ENCODE measurements at places on chromosomes 7 and 10.

GRCh38 chr10:125868372-125868975, 12.6 kb downstream of the DHX32 start:
- no peak overlapping the region for H3K27ac ChIP-seq
- H3K27me3 ChIP-seq, result no peaks in the 10 kb centered on the region

DNA sequence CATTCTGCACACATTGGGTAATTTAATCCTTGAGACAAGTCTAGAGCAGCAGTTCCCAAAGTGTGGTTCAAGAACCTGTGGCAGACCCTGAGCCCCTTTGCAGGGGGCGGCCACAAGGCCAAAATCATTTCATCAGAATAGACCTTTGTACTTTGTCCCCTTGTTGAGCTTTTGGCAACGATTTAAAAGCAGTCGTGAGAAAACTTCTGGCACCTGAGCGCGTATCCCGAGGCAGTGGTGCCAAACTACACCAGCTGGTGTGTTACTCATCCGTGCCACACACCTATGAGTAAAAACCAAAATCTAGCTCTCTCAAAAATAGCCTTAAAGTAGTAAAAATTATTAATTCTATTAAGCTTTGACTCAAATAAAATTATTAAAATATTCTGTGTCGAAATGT, 306.8 kb downstream of the SDK1 start:
- H3K4me1 ChIP-seq, result no peaks in the 10 kb centered on the region
- no peaks in the 10 kb centered on the region for H3K36me3 ChIP-seq
- no peak overlapping the region for H3K27ac ChIP-seq
- no peak overlapping the region for H3K4me3 ChIP-seq
- no peak for DNase-seq
- H3K27me3 ChIP-seq, result no peaks in the 10 kb centered on the region

DNA sequence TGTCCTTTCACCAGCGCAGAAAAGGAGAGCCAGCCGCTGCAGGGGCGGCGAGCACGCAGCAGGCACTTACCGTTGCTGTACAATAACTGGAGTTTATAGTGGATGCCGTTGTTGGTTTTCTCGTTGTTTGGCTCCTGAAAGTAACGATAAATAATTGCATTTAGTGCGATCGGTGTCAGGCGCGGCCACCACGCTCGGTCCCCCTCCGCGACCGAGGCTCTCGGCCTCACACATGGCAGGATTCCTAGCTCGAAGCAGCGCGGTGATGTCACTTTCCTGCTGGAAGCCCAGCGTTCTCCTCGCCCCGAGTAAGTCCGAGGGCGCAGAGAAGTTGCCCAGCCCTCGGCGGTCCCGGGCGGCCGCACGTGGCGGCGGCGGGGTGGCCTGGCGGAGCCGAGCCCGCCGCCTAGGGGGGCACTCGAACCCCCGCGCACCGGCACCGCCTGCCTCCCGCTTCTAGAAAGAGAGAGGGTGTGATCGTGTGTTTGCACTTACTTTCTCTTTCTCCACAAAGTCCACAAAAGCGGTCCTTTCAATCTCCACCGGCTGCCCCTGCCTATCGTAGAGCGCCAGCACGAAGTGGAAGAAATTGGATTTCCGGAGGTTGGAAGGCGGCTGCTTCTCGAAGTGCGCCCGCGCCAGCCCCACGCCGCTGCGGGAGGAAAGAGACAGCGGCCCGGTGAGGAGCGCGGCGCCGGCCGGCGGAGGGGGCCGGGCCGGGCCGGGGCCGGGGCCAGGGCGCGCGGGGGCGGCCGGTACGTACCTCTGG, 1.0 kb downstream of the EBF3 start:
- no peaks in the 10 kb centered on the region for H3K36me3 ChIP-seq
- H3K4me1 ChIP-seq, result peaks cover 14% of the 10 kb centered on the region
- H3K27ac ChIP-seq, result no peak overlapping the region

DNA sequence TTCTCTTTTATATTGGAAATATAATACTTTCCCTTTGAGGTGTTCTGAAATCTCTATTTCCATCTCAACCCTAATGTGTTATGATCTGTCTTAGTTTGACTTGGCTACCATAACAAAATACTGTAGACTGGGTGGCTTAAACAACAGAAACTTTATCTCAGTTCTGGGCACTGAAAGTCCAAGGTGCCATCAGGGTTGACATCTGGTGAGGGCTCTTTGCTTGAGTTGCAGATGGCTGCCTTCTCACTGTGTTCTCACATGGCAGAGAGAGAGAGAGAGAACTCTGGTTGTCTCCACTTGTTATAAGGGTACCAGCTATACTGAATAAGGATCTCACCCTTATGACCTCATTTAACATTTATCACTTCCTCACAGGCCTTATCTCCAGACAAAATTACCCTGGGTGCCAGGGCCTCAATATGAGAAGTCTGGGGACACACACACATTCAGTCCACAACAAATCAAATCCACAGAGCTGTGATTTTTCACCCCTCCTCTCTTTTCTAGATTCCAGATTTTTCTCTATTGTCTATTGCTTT, 104.5 kb downstream of the SRI start:
- H3K4me1 ChIP-seq, result no peaks in the 10 kb centered on the region
- no peak overlapping the region for H3K4me3 ChIP-seq
- no peak for DNase-seq
- H3K36me3 ChIP-seq, result no peaks in the 10 kb centered on the region

DNA sequence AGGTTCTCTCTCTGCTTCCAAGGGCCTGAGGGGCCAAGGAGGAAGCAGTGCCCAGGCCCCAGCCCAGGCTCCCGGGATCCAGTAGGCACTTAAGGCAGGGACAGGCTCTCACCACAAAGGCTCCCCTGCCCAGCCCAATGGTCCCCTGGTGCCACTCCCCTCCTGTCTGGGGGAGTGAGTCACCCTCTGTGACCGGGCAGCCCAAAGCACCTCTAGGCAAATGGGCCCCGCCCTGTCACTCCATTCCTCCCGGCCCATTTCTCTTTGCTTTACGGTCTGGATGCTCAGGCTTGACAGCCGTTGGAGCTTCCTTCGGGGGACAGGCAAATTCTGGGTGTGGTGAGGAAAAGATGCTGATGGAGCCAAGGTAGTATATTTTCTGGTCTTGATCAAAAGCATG, at the start of gene CALHM3:
Gene CALHM3 (minus strand): TSS at position 106 of the 400 bp plus-strand sequence. CDS start 208 bp downstream, outside the sequence.
- H3K4me1 ChIP-seq, result no peaks in the 10 kb centered on the region
- H3K27ac ChIP-seq, result no peak within 1 kb of the TSS
- H3K4me3 ChIP-seq, result no peak within 1 kb of the TSS
- no peak for DNase-seq
- H3K27me3 ChIP-seq, result no peaks in the 10 kb centered on the region
